ENCODE measurements at places on chromosomes 5 and 9.

DNA sequence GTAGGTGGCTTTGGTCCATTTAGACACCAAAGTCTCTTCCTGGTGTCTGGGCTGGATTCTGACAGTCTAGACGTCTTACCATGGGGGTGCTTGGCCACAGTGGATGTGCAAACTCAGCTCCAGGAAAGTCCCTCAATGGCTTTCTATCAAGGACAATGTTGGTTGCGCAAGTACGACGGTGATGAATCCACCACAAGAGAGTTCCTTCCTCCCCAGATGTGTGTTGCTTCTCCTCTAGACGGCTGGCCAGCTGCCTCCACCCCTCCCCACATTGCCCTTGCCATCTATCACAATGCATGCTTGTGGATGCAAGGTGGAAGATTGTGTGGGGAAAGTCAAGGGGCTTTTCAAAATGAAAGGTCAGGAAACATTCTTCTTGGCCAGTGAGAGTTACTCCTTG is 89.7 kb upstream of the IRX2 start:
- no peak for DNase-seq

DNA sequence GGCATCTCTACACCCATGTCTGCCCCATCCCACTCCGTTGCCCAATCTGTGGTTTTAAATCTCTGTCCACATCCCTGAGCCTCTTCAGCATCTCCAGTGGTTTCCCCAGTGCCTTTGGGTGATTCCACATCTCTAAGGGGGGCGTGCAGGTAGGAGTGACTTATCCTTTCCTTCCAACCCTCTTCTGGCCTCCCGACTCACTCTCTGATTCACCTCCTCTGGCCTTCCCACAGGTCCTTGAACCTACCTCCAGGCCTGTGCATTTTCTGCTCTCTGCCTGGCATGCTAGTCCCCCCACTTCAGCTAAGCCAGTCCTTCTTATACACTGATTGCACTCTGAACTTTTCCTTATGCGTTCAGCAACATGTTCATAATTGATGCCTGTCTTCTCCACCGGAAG is 99.0 kb downstream of the RALGPS1 start:
- no peak for DNase-seq

DNA sequence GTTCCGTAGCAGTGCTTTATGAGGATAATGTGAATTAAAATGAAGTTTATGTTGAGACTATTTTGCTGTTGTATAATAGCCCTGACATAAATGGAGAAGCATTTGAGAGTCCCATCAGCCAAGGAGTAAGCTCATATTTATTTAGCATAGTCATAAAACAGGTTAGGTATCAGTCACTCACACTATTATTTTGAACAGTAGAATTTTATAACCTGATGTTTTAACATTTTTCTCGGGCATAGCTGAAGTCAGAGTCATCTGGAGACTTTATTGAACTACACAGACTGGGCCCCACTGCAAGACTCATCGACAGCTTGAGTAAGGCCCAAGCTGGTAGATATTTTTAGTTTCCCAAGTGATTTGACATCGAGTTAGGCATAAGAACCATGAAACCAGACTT is 620.3 kb upstream of the WWC1 start:
- DNase-seq = no peak

GRCh38 chr5:146860213-146860893 is 18.2 kb downstream of the PPP2R2B start:
- DNase-seq = no peak

GRCh38 chr5:18370531-18370930 is 736.3 kb downstream of the TAF11L14 start:
- no peak for DNase-seq

GRCh38 chr9:38185647-38186403 is 116.8 kb upstream of the SHB start:
- DNase-seq = no peak

- DNase-seq = no peak
These were observed 21.4 kb downstream of the SLC22A4 start for GRCh38 chr5:132315529-132316067.

GRCh38 chr5:83654427-83654994 is 66.1 kb downstream of the HAPLN1 start:
- no peak for DNase-seq

DNA sequence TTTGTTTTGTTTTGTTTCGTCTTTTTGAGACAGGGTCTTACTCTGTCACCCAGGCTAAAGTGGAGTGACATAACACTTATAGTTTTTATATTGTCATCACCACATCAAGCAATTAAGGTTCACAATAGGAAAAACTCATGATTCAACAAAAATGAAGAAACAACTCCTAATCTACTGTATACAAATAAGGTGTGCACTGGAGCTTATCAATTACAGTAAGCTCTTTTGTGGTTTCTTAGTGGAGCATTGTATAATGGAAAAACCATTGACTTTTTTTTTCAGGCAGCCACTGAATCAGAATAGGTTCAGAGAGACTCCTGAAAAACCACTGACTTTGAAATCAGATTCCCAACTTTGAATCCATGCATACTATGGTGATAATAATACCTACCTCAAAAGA is 10.8 kb upstream of the PLIN2 start:
- DNase-seq = no peak

GRCh38 chr9:128114326-128115186 is 13.0 kb downstream of the PTGES2 start:
- DNase-seq = no peak

DNA sequence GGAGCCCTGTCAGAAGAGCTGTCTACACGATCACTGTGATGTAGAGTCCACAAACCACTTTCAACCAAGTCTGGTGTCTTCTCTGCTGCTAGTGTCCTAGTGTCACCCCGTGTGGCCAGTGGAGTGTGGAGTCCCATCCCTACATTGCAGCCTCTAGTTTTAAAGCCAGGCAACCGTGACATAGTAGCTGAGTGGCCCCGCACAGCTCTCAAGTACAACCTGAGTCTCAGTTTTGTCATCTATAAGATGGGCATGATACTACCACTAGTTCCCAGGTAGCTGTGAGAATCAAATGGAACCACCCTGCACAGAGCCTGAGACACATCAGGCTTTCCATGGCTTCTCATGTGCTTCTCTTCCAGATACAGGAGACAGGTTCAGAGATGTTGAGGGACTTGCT is 43.2 kb upstream of the AKNA start:
- DNase-seq = no peak

- DNase-seq = peak; percentile 54
These were observed 7.1 kb upstream of the IFNA2 start for GRCh38 chr9:21392270-21392669.

All from KBM-7 (cell line).